Caudate nucleus (tissue), 63 donors: ENCODE measurements at places on chromosomes 6 and 20.

- no peak for DNase-seq
Measured at GRCh38 chr20:25499031-25499430, 86.3 kb downstream of the NINL start.

DNA sequence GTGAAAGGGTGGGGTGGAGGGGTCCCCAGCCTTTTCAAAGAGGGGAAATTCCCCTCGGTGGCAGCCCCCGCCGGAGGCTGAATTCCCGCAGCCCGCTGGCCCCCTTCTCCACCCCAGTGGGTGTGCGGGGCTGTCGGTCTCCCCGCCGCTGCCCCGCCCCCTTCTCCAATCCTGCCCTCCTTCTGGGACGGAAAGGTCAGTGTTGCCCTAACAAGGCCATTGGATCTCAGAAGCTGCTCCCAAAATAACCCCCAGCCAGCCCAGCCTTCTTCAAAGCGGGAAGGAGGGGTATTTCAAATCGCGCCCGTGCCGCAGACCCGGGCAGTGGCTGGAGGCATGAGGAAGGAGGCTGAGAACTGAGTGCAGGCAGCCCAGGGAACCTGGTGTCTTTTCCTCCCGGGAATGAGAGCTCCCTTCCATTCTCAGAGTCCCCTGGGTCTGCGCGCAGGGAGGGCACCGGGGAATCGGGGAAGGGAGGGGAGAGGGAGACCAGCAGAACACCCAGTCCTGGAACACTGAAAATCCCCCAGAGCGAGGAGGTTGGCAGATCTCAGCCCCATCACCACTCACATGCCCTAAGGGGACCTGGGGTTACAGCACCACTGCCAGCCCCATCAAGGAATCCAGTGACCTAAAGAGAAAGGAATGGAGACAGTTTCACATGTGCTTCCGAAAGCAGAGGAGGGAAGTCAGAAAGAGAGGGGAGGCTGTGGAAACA is at the start of gene JPH2:
Gene JPH2 (minus strand): TSS at position 135 of the 718 bp plus-strand sequence. CDS start 483 bp downstream, outside the sequence.
- DNase-seq: no peak

DNA sequence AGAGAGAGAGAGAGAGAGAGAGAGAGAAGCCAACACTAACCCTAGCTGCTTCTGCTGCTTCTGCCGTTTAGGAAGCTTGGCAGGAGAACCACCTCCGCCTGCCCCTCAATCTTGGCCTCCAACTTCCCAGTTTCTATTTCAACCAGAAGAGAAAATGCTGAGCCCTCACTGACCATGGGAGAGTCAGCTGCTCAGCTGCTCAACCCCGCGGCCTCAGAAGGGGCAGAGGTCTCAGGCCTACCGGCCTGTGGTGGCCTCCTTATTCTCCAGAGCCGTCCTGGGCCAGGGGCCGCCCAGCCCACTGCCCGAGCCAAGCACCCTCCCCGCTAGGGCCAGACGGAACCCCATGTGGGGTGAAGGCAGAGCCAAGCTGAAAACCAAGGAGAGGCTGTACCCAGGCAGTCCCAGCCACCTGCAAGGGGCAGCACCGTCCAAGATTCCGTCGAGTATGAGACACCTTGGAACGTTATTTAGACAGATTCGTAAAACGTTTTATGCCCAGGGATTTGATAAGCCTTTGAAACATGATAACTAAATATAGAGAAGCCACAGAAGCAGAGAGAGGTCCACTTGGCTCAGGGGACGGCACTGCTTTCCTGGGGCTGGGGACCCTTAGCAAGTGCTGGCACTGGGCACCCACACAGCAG is 116.6 kb downstream of the DLL1 start:
- DNase-seq: no peak

GRCh38 chr20:7022597-7022996 is 255.1 kb downstream of the BMP2 start:
- no peak for DNase-seq
